ENCODE measurements at places on chromosomes 3 and 15. TPM values are rescaled to one million over a fixed set of nuclear protein-coding genes. Genes with fewer than 3 reads are reported as not detected.
A peak's percentile ranks its signal among the peaks of the same experiment; 100 is the strongest.

DNA sequence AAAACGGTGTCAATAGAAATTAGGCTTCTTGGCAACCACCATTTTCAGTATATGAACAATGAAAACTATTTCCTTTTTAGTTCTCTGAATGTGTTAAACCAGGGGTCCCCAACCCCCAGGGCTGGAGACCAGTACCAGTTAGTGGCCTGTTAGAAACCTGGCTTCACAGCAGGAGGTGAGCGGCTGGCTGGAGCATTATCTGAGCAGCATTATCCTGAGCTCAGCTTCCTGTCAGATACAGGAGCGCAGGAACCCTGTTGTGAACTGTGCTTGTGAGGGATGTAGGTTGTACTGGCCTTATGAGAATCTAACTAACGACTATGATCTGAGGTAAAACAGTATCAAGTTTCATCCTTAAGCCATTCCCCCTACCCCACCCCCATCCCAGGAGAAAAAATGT lies 328.7 kb downstream of the ZBBX start:
- no peak for DNase-seq

The NRROS gene
- 0.52 TPM for total RNA-seq

- peak; percentile 74 for DNase-seq
These were observed 62.1 kb upstream of the SLC6A11 start for GRCh38 chr3:10753964-10754363.

The OR5AC2 gene
- total RNA-seq: not detected

DNA sequence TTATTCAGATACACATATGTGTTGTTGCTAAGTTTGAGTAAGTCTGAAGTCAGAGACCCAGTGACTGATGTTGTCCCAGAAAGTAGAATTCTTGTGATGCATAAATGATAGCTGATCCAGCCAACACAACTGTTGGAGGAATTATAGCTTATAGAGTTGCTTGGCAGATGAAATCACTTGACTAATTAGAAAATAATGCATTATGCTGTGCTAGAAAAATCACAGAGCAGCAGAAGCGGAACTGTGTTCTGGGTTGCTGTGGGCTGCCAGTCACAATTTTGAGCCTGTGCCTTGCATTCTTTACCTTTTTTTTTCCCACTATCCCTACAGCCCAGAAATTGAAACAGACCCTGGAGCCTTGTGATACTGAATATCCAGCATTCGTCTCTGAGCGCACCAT lies 90.0 kb upstream of the LRTM1 start:
- DNase-seq: no peak

GRCh38 chr3:43213631-43214030 lies 72.7 kb upstream of the SNRK start:
- no peak for DNase-seq

The TMCO5A gene
- not detected for total RNA-seq

GRCh38 chr3:69723389-69723788 lies 15.9 kb upstream of the MITF start:
- no peak for DNase-seq

The FAM240A gene
- not detected for total RNA-seq

- DNase-seq: no peak
These were observed 173.1 kb downstream of the FHIT start for GRCh38 chr3:61078048-61078752.

All from neural crest cell (in vitro differentiated cells).